CD4-positive, alpha-beta T cell treated with Interleukin-15 for 1 hour (primary cell): ENCODE measurements at places on chromosomes 5 and 9.

- DNase-seq, result no peak
These were observed 345.5 kb upstream of the PTGER4 start for GRCh38 chr5:40334242-40334635.

DNA sequence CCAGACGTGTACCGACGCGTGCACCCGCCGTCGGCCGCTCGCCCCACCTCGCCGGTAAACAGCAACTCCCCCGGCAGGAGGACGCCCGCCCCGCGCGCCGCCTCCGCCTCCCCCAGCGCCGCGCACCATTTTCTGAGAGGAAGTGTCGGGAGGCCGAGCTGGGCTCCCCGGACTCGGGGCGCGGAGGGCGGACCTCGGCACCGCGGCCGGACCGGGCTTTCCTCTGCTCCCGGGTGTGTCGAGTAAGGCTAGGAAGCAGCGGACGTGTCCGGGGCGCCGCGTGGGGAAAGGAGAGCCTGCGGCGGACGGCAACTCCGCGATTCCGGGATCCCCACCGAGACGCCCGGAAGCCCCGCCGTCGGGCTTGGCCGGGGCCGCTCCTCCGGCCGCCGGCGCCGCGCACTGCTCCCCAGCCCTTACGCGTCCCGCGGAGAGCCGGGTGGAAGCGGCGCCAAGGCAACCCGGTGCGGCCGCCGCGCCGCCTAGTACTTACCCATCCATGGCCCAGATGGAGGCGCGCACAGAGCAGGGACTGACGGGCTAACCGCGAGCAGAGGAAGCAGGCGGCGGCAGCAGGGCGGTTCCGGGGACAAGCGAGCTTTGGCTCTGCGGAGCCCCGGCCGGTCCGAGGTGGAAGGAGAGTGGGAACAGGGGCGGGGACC is at the start of gene PTBP3:
TSS of gene PTBP3 (minus strand) at position 643 of the 662 bp plus-strand sequence. CDS start 35,754 bp downstream, outside the sequence.
- DNase-seq, result peak; percentile 82

DNA sequence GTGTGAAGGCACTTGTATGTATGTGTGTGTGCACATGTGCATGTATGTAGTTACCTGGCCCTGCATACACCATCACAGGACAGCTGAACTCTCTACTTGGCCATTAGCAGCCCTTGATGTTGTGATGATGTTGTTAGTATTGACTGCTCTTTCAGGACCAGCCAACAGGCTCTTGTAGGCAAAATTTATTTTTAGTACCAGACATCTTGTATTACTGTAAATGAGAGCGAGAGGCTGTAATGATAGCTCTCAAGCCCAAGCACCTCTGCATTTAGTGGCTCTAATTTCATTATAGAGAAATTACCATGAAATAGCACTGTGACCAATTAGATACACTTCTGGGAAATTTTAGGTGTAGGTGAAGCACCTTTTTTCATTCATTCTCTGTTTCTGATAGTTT is 158.0 kb downstream of the SMARCA2 start:
- no peak for DNase-seq

DNA sequence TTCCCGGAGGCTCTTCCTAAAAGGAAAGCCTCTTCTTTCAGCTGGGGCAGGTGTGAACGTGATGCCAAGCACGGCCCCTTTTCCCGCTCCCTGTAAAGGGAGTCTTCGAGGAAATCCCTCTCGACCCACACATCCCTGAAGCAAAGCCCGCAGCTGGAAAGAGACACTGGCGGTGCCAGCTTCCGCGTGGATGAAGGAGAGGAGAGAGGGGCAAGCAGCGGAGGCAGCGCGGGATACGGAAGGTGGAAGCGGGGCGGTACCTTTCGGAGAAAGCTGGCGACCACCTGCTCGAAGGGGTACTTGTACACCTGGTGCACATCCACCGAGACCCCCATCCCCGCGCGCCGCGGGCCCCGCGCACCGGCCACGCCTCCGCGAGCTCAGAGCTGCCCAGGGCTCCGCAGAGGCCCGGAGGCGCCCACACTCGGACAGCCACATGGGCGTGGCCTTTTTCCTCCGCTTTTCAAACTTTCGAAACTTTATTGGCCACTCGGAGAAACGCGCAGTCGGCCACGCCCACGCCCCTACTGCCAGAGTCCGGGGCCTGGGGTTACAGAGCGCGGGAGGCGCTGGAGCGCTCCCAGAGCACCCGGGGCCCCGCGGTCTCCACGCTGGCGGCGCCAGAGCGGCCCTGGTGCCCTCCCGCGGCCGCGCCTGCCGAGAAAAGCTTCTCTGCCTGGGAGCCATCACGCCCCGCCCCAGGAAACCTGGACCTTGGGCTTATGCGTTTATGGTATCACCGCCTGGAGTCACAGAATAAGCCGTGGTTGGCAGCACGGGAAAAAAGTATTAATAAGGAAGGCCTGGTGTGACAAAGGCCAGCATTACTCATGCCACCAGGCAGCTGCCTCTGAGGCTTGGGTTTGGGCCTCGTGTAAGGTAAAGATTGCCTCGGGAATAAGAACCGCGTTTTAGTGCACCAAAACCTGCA is at the start of gene PRELID2:
TSS of gene PRELID2 (minus strand) at position 426 of the 931 bp plus-strand sequence. CDS start at position 335, 91 bp downstream.
- peak; percentile 60 for DNase-seq

GRCh38 chr5:151056379-151057325 is 24.2 kb downstream of the TNIP1 start:
- DNase-seq, result peak; percentile 73

DNA sequence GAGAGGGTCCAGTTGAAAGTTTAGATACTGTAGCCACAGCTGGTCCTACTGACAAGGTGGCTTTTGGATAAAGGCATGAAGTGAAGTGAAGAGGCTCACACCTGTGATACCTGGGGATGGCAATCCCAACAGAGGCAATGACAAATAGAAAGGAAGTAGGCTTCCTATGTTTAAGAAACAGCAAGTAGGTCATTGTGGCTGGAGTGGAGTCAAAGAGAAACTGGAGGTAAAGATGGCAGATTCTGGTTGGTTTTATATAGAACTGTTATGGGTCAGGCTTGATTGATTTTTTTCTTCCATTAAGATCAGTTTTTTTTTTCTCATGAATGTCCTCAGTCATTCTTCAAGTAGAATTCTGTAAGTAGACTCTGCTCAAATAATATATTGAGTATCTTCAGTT is 79.5 kb downstream of the ANXA1 start:
- DNase-seq, result no peak

GRCh38 chr9:129865668-129866320 is 30.5 kb downstream of the USP20 start:
- DNase-seq, result no peak

DNA sequence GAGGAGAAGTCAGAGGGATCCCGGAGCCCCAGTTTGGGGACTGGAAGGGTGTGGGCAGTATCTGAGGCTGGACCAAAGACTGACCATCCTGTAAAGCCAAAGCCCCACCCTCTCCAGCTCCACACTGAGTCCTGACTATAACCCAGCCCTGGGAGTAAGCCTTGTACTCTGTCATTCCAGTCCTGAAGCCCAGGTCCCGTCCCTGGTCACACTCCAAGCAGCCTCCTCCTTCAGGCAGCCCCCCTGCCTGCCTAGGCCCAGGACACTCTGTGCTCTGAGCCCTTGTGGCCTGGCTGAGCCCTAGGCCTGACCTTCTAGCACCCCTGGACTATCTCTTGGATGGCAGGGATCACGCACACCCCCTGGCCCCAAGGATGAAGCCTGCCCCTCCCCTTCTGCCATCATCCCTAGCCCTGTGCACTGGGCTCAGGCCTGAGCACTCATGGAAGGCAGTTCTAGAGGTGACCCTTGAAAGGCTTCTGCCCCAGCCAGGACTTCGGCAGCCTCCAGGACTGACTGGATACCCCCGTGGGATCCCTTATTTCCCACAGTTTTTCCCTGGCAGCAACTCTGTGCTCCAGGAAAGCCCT is 28.0 kb upstream of the ENHO start:
- DNase-seq, result no peak

- DNase-seq, result no peak
These were observed 1.9 kb downstream of the TERT start for GRCh38 chr5:1292846-1293415.

GRCh38 chr5:68440651-68441050 is 225.1 kb downstream of the PIK3R1 start:
- DNase-seq, result no peak

GRCh38 chr9:108410161-108410560 is 445.6 kb downstream of the ACTL7B start:
- DNase-seq, result no peak

DNA sequence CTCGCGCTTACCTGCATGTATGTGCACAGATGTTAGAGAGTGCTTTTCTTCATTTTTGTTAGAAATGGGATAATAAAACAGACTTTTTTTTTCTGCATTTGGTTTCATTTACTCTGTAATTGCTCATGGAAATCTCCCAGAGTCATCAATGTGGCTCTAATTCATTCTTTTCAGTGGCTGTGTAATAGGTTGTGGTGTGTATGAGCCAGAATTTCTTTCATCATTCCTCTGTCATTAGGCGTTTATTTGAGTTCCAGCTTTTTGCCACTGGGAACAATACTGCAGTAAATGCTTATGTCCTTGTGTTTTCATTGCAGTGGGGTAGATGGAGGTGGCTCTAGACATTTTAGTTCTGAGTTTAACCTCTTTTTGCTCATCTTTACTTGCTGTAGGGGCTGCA is 118.9 kb downstream of the NXNL2 start:
- no peak for DNase-seq

DNA sequence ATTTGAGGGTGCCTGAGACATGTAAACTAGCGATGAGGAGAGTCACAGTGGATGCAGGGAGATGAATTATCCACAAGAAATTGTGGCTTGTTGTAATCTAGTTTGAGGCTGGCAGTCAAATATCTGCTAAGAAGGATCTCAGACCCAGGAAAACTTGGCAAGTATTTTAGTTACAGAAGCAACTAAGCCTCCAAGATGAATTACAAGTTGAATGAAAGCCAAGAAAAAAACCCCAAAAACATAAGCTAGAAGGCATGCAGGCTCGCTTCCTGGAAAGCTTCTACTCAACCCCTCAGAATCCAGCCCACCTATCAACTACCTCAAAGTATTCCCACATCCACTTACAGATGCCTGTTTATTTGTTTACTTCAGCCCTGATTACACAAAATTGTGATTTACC is 696.9 kb downstream of the MAT2B start:
- no peak for DNase-seq

GRCh38 chr9:89525446-89526374 is 27.8 kb upstream of the SEMA4D start:
- no peak for DNase-seq

DNA sequence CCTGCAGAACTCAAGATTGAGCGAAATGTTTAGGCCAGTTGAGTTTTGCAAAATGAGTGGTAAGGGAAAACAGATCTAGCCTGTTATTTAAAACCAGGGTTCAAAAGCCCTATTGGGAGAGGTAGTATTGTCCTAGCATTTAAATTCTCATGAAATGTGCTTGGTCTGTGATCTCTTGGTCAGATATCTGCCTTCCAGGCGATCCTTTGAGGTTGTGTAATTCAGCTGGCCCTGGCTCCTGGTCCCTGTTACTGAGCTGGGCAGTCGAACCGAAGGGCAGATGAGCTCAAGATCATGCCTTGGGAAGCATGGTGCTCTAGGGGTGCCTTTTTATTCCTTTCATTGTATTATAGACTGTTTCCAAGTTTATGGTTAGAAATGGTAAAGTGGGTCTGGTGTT is 14.4 kb downstream of the SAP30L start:
- no peak for DNase-seq

GRCh38 chr5:30592833-30593232 is 600.7 kb upstream of the CDH6 start:
- DNase-seq, result no peak

DNA sequence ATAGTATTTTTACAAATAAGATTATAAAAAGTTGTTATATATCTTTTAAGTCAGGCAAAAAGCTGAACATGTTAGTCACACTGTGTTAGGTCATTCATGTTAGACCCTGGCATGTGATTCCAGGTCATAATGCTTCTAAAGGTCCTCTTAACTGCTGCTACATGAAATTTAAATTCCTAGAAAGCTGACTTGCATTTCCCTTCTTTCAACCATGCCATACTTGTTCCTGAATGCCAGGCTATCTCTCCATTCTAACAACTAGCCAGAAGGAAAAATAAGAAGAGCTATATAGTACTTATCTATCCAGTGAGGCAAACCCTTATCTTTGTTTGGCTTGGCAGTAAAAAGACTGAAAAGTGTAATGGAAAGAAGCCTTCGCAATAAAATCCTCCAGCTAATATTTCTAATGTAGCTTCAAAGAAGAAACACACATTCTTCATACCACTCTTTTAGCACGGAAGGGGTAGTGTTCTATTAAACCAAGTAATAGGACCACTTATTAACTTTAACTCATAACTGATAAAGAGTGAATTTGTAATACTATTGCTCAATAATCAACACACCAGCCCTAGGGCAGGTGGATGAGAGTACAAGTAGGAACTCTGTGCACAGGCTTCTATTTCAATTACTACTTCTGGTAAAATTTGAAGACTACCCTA is 310.2 kb downstream of the PDE4D start:
- no peak for DNase-seq

DNA sequence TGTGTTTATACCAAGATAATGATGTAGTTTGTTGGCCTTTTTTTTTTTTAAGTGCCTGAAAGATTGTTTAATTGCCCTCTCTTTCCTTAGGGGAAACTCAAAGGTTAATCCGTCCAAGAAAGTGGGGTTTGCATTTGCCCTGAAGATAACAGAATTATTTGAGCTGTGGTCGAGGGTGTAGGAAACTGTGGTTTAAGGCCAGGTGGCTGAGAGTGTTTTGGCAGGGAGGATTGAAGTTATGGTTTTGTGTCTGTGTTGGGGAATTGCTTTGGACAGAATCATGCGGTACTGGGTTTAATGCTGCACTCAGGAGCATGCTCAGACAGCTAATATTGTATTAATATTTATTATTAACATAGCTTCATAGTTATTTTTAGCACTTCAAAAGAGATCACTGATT is 509.8 kb downstream of the EBF1 start:
- no peak for DNase-seq

DNA sequence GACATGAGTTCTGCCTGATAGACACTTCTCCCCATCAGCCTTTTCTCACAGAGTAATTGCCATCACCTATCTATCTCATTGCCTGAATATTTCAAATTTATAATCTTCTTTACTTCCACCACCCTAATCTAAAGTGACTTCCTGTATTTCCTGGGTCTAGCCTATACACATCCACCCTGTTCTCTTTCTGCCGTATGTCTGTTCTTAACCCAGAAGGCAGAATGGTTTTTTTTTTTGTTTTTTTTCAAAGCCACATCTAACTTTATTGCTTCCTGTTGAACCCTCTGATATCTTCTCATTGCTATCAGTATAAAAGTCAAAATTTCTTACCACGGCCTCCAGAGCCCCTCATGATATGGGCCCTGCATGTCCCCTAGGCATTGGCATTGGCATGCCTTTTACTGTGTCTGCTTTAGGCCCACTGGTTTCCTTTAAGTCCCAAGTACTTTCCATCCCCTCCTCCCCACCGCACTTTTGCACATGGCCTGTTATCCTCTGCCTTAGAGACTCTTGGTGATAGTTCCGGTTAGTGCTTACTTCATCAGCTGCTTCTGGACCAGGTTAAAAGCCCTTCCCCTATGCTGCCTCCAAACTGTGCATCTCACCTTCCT is 159.9 kb downstream of the MAN2A1 start:
- DNase-seq, result no peak
